ENCODE measurements at places on chromosomes 2 and 18.

DNA sequence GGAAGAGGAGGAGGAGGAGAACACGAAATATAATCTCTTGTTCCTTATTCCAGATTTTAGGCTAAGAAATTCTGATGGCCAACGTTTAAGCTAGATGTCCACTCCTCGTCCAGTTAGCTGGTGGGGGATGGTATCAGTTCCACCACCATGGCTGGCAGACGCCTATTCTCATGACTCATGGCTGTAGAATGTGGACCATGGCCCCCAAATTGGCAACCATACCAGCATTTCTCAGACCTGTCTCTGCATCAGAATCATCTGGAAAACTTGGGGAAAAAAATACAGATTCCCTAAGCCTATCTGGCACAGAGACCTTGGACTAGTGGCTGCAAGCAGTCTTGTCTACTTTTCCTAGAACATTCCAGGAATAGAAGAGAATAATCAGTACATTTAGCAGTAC, 267.7 kb upstream of the SIX2 start:
- no peak for DNase-seq

DNA sequence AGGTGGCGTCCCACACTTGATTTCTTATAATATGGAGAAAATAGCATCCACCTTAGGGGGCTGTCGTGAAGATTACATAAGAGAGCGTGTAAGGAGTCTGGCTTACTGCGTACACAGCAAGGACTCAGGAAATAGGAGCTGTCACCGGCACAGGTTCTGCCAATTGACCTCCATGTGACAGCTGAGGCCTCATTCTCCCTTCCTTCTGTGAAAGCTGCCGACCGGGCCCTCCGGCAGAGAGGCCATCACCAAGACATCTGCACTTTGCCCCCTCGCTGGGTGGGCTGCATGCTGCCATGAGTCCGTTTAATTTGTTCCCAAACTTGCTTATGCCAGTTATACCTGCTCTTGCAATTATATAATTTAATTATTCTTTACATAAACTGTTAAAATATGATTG, 27.7 kb downstream of the HS1BP3 start:
- no peak for DNase-seq

GRCh38 chr2:184734338-184734737, 136.0 kb downstream of the ZNF804A start:
- no peak for DNase-seq

DNA sequence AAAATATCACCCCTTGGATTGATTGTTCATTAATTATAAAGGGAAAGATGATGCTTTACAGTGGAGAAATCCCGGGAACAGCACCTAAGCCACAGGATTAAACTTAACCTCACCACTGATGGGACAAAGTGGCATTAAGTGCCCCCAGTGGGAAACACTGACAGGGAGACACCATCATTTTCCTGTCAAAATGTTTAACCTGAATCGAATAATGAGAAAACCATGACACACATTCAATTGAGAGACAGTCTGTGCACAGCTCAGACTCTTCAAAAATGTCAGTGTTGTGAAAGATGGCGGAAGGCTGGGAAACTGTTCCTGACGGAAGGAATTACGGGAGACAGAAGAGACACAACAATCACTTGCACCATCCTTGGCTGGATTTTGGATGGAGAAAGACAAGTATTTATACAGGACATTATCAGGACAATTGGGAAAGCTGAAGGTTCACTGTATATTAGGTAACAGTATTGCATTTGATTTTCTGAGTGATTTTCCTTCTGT, 111.8 kb upstream of the ASB18 start:
- no peak for DNase-seq

- no peak for DNase-seq
These were observed 28.7 kb downstream of the ELP2 start for GRCh38 chr18:36158266-36158867.

DNA sequence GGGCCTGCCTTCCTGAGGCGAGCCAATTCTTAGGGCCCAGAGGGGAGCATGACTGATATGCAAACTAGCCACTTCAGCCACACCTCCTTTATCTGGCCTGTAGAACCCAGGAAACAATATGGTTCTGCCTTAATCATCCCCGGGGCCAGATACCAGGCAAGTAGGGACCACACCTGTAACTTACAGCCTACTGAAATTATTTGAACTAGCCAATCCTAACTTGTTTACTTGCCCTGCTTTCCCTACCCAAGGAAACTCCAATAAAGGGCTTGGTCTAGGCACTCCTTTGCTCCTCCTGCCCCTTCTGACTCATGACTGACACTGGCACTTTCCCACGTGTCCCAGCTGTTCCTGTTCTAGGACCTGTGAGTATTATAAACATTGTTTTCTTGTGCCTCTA, 57.6 kb downstream of the MYOM1 start:
- DNase-seq, result no peak

DNA sequence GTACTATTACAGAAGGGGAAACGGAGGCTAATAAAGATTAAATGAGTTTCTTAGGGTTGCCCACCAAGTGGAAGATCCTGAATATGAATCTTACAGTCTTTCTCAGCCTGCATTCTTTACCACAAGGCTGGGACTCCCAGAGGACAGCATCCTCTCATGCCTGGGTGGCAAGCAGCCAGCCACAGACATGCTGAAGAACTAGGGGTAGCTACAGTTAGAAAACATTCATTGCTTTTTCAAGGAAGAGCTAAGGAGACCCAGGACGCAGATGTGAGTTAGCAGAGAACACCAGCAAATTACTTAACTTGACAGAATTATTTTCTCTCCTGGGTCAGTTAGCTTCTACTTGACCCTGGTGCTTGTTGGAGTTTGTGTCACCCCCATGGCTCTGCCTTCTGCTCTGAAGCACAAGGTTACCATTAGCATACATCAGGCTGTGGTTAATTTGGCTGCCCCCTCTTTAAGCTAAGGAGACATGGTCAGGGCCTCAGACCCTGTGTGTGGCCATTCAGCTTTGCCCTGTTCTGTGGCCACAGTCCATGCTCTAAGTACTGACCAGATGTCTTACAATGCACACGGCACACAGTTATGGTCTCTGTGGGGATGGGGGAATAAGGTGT, 132.3 kb upstream of the TNP1 start:
- DNase-seq, result no peak

DNA sequence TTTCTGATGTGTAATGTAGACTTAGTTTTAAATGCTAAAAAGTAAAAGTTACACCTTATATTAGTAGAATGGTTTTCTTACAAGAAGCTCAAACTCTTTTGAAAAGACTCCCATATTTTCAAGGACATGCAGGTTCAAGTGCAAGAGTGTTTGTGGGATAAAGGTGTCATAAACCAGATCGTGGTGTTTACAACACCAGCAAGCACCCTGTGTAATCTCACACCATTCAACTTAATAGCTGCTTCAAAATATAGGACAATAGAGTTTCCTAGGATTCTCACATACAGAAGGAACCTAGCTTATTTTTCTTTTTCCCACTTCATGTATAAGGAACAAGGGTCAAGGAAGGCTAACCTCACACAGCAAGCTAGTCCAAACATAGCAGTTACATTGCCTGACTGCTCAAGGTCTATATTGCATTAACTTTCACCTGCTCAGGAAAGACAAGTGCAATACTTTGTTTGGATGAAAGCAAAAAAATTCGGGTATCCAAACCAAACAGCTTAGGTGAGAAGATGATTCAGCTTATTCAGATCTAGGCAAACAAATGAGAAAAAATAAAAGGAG, 172.3 kb downstream of the IKZF2 start:
- DNase-seq, result no peak

GRCh38 chr2:147860009-147860408, 15.2 kb downstream of the ACVR2A start:
- DNase-seq, result no peak

DNA sequence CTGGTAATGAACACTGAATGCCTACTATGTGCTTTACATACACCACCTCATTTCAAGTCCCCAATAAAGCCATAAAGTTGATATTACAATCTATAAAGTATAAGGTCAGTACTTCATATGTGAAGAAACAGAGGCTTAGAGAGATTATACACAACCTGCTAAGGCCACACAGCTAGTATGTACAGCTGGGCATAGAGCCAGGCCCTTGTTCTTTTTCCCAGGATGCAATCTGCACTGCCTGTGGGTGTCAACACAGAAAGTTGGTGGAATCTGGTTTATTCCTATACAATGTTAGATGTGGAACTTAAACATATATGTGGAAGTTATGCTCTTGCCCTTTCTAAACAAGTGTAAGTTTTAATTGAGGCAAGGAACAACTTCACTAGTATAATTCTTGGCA, 32.8 kb downstream of the INSIG2 start:
- no peak for DNase-seq

- DNase-seq, result no peak
These were observed 60.0 kb upstream of the HDAC4 start for GRCh38 chr2:239460780-239461179.

DNA sequence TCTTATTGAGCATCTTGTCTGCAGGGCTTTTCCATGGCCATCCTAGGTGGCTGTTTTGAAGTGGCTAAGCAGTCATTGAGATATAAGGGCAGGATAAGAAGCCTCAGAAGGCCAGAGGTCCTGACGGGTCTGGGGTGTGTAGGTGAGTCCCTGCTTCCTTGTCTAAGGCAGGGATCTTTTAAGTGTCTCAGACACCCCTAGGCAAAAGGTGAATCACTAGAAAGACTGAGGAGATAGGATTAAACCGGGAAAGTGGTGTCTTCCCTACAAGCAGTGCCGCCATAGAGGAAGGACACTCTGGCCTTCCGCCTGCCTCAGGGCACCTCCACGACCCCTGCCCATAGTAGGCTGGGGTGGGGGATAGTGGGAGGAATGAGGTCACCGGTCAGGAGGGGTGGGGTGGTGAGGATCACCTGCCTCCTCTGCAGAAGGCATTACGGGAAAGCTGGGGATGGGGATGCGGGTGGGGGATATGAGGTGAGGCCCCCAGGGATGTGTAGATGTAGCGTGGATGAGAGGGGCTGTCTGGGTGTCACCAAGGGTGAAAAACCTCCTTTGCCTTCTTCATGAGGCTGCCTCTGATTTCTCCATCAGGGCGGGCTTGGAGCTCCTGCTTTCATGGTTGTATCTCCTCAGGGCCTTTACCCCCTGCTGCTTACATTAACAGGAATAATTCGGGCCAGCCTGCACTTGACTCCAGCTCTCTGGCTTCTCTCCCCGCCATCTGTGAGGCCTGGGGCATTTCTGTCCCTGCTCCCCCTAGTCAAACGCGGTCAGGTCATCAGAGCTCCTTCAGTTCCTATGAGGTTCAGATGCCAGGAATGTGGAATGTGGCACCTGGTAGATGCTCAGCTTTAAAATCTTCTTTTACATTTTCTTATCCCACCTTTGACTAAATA, 244.0 kb downstream of the DYSF start:
- no peak for DNase-seq

DNA sequence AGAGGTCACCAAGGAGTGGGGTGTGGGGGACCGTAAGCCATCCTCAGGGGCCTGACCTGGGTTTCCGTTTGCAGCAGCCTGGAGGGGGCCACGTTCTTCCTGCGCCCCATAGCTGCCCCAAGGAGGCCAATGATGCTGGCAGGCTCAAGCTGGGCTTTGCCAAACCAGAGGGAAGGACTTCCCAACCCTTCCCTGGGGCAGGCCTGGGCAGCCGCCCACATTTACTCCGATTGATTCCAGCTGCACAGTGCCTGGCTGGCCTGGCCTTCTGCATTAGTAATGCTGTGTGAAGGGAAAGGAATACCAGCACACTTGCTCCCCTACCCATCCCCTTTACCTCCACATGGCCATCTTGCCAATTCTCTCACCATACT, 360.6 kb upstream of the SLC14A2 start:
- no peak for DNase-seq

- no peak for DNase-seq
These were observed 54.2 kb downstream of the LTBP1 start for GRCh38 chr2:33000986-33001385.

DNA sequence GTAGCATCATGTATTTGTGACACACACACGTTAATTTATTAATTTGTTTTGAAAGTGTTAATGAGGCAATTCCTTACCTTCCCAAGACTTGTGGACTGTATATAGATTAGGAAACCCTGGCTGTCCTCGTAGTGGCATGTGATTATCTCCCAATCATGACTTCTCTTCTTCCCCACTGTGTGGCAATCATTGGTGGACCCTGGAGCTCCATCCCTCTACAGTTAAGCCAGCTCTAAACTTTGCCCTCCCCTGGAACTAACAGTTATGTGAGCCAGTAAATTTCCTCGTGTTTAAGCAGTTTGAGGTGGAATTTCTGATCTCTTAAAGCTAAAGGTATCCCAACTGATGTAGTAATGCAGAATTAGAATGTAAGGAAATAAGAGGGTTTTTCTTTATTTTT, 22.0 kb downstream of the GALNT1 start:
- no peak for DNase-seq

GRCh38 chr18:62928326-62928725, 213.0 kb downstream of the PHLPP1 start:
- DNase-seq, result no peak
